ENCODE measurements at places on chromosomes 5 and 9.

DNA sequence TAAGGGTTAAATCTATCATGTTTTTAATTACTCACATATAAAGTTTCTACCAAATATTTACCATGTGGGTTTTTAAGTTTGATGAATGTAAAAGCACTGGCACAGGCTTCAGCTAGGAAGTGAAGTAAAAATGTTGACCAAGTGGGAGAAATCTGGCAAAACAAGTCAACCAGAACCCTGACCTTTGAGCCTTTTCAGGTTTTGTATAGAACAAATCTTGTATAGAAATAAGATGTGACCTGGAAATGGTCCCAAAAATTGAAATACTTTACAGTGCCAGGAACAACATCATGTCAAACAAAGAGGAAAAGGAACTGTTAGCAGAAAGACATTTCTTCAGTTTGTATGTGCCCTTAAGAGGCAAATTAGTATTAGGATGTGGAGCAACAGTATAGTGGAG lies 137.6 kb downstream of the CCDC192 start:
- no peak for DNase-seq

- DNase-seq = no peak
Measured at GRCh38 chr5:65555287-65555686, 7.7 kb downstream of the CENPK start.

GRCh38 chr9:77848897-77849296 lies 182.7 kb downstream of the GNAQ start:
- peak; percentile 43 for DNase-seq

DNA sequence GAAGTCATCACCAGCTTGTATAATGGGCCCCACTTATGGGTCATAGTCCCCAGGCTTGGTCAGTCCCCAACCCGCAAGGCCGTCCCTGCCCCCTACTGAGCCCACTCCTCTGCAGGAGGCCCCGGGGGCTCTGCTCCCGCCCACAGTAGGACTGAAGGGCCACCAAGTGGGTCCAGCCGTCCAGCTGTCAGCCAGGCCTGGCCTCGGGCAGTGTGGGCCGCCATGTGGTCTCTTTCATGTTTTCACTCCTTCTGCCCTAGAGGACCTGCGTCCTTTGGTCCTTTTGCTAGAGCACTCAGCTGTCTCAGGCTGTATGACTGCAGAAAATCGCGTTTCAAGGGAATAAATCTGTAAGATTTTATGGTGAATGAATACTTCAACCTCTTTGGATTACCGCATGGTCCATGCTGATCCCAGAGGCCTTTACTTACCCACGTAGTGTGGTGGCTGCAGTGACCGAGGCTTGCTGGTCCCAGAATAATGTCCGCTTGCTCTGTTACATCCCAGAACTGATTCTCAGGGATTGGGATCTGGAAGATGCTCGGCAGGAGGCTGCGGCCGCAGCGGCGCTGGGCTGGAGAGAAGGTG lies 105.7 kb upstream of the FAM120A start:
- DNase-seq = no peak

GRCh38 chr5:14208071-14209021 lies 65.2 kb downstream of the TRIO start:
- peak; percentile 56 for DNase-seq

Data from HTR-8/SVneo (cell line).